Coronary artery (tissue), 2 donors: ENCODE measurements at places on chromosomes 6 and 20.

- DNase-seq: no peak
Observed at GRCh38 chr6:6752129-6752528, 163.6 kb downstream of the LY86 start.

DNA sequence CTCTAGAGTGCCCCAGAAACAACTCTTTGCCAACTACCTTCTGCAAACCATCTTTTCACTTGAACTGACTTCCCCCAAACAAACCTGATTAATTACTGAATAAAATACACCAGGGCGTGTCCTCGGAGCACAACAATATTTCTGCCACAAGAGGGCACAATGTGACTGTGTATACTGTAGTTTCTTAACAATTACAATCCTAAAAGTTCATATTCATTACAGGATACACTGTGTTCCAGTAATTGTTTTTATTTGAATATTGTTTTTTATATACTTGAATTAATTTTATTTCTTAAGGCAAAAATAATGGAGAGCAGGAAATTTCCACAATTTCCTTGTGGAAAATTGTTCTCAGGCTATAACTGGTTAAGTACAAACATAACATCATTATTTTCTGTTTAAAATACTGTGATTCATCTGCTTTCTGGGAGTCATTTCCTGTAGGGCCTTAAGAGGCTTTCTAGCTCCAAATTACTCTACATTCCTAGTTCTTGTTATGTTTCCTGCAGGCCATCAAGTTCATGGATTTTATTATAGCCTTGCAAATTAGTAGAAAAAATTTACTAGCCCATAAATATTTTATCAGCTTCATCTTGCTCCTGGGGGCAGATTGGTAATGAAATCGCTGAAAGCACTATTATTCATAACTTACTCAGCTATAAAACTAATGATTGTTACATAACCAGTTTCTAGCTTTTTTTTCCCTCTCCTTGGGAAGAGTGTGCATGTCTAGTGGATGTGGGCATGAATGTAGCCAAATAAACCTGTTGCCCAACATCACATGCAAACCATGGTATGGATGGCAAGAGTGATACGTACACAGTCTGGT, 51.9 kb upstream of the SLC22A16 start:
- DNase-seq: no peak

GRCh38 chr6:32189069-32189741, 797 bp downstream of the PBX2 start:
- DNase-seq: peak; percentile 71

DNA sequence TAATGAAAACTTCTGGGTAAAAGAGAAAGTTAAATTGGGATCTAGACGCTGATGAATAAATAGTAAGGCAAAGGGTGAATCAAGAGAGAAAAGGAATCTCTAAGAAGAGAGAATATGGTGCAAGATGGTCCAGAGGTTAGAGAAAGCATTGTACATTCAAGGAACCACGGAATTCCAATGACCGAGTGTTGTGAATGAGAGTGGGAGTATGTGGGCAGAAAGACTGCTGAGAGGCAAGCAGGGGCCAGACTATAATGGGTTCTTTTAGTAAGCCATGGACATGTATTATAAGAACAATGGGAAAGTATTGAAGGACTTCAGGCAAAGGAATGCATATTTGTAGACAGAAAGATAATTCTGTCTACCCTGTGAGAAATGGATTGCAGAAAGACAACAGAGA, 45.2 kb downstream of the SPTLC3 start:
- no peak for DNase-seq

DNA sequence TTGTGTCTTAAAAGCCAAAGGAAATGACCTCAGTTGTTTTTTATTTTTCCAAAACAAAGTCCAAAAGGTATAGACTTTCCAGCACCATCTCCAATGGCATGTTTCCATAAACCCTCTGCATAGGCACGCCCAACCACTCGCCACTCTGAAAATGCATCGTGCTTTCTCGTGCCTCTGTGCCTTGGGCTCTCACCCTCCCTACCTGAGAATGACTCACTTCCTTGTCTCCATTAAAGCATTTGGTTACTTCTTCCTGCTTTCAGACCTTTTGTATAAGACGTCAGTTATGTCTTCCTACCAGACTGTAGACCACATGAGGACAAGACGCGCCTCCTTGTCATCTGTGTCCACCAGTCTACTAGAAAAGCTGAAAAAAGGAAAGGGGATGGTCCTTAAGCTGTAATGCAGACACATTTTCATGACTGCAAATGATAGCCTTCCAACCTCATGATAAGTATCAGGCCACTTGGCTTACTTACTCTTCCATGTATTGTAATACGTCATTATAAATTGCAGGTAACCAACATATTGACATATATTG, 61.2 kb upstream of the CDYL start:
- no peak for DNase-seq

- DNase-seq: no peak
Observed at GRCh38 chr6:118218156-118218555, 311.1 kb downstream of the SLC35F1 start.

DNA sequence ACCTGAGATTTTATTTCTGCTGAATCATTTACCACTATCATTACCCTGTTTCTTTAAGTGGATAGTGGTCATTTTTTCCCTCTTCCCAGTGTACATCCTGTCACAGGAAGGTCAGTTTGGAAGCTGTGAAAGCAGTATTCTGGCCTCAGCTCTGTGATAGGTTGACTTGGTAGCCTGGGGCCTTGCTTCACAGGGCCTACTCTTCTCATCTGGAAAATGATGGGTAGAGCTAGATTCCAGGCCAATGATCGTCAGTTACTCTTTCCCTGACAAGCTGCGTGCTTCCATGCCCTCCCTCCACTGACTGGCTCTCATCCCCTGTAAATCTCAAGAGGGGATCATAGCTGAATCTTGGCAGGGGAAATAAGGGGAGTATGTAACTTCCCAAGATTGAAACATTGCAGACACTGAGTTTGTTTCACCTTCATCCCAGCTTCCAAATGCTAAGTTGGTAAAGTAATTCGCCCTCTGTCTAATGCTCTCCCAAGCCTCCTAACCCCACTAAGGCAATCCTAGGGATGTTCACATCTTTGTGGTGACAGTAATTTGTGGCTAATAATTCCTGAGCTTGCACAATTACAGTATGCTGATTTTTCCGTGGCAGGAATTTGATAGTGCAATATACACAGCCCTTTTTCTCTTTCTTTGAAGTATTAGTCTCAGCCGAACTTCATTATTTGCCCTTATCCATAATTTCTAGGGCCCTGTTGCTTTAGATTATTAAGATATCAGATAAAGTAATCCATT, 51.2 kb downstream of the VAPB start:
- no peak for DNase-seq

DNA sequence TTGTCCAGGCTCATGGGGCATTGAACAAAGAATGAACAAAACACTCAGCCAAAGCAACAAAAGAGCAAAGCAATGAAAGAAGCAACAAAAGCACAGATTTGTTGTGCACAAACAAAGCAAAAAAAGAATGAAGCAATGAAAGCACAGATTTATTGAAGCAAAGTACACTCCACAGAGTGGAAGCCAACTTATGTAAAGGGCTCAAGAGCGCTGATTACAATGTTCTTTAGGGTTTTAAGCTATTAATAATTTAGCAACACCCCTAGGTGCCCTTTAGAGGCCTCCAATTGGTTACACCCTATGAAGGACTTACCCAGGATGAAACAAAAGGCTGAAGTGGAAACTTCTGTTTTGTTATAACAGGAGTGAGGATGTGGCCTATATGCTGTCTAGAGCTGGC, 179.2 kb upstream of the PROKR2 start:
- DNase-seq: no peak

GRCh38 chr6:147057188-147057587, 147.0 kb upstream of the STXBP5 start:
- no peak for DNase-seq

GRCh38 chr20:47544240-47544639, 42.6 kb downstream of the NCOA3 start:
- no peak for DNase-seq

DNA sequence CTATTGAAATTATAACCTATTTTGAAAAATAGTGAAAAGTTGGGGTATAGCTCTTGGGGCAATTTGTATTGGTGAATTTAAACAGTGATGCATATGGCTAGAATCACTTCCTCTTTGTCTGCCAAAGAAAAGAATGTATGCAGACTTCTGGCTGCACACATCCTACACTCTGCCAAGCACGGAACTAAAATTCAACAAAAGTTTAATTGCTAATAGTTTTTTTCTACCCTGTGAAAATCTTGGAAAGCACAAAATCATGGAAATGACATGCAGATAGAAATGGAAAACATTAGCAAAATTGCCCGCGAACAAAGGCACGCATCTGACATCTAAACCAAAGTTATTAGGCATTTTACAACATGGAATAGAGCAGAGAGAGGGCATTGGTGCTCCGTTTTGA, 106.4 kb upstream of the PDE10A start:
- no peak for DNase-seq

DNA sequence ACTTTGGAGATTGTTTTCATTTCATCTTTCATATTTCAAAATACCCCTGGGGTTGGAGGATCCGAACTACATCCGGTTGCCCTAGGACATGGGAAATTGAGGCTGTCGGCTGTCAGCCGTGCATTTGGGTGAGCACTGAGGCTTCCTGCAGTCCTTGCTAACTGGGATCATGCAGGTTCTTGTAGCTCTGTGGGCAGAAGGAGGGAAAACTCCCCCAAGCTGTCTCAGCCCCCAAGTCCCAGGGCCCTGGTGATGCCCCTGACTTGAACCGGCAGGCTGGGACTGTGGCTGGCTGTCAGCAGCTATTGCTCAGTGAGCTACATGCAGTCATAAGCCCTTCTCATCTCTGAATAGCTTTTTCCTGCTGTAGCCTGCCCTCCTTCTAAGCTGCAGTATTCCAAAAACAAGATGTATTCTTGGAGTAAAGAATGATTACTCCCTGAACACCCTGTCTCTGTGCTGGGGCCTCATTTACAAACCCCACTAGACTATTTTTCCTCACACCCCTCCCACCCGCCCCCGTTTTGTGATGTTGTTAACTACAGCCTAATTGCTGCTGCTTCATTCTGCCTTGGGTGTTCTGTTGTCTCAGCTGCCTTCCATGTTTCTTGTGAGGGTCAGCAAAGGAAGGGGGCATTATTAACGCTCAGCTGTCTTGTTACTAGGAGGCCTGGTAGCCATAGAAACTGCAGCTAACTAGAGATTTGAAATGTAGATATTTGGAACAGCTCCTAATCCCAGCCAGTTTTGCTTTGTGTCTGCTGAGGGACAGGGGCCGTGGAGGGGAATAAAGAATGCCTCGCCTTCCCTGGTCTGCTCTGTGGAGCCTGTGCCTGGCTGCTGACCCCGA, 18.1 kb downstream of the MTRES1 start:
- no peak for DNase-seq

DNA sequence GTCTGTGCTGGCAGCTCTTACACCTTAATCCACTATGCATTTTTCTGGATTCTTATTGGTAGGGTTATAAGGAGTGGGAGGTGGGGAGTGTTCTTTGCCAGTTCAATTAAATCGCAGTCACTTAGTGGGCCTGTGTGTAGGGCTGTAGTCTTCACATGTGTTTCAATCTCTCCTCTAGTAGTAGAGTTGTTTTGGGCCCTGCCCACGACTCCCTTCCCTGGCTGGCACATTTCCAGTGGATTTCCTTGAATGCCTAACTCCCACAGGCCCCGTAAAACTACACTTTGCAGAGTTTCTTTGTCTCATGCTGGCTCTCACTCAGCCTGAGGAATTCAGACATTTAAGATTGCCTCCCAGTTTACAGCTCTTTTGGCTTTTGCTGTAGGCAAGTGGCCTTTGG, 414.0 kb upstream of the OPRM1 start:
- no peak for DNase-seq
